NCI-H1930 (cell line): ENCODE measurements at places on chromosomes 7 and 10.

GRCh38 chr10:107545717-107546116, 381.2 kb upstream of the SORCS1 start:
- no peak for DNase-seq

DNA sequence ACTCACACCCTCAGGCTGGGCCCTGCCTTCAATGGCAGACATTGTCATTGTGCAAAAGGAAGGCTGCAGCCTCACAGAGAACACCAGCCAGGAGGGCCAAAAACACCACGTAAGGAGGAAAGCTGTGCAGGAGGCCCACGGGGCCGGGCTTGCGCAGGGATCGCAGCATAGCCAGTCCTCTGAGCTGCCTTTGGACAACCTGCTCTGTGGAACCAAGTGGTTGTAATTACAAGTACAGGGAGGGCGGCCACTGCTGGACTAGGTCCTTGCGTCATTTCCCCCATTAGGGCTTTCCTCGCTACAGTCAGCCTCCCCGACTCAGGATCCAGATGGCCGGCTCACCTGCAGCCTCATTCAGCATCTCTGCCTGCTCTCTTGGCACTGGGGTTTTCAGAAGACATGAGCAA, 66.9 kb downstream of the FAM53B start:
- no peak for DNase-seq

DNA sequence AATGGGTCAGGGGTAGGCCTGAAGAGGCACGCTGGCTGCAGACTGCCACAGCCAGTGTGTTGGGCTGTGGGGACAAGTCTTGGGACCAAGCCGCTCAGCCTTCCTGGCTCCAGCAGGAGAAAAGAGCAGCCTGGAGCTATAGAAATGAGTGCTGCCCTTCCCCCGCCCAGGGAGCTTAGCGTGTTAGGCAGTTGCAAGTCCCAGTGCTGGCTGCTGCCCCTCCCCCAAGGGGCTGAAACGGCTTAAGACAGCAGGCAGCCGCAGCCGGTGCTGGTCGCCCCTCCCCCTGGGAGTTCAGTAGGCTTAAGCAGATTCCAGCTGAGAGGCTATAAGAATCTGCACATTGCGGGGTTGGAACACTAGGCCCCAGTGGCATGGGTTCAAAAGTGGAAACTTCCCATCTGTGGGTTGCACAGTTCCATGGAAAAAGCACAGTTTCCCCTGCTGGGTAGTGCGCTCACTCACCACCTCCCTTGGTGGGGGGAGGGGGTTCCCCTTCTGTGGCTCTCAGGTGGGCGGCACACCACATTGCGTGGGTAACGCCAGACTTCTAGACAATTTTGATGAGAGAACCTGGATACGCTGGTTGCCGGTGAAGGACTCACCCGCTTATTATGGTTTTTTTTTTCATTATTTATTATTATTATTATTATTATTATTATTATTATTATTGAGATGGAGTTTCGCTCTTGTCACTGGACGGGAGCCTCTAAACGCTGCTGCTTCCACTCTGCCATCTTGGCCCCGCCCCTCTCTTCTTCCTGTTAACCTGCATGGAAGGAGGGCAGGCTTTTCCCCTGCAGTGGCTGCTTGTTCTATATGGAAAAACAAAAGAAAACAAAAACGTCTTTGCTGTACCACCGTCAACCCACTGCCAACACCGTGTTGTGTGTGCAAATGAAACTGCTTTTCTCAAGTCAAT, 151.1 kb downstream of the CXCL12 start:
- no peak for DNase-seq

DNA sequence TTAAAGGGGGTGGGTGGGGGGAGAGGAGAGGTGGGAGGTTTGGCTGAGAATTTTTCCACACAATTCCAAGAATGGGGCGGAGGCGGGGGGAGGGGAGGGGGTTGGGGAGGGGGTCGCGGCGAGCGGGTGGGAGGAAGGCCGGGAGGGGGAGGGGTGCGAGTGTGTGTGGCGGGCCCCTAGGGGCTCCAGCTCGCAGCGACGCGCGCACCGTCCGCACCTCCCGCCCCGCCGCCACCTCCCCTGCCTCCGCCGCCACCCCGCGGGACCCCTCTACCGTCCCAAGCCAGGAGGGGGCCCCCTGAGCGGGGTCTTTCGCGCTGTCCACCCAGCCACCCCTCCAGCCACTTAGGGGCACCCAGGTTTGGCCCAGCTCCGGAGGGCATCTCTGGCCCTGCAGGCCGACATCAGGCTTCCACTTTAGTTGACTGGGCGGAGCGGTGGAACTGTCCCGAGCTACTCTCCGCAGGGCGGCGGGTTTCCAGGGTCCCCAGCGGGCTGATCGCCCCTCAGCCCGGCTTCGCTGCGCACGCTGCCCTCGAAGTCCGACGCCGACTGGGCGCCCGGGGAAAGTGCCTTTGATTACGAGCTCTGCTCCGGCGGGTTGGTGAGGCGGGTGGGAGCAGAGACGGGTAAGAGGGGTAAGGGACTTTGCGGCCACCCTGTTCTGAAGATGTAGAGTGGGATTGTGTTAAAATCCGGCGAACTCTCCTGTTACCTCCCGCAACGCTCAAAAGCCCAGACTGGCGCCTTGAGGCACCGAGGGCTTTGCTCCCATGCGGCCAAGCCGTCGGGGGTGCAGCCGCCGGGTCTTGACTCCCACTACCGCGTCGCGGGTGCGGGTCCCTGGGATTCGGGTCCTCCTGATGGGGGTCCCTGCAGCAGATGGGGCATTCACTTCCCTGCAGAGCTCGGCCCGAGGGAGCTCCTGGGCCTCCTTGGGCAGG, 1.8 kb upstream of the VAX1 start:
- DNase-seq = no peak

DNA sequence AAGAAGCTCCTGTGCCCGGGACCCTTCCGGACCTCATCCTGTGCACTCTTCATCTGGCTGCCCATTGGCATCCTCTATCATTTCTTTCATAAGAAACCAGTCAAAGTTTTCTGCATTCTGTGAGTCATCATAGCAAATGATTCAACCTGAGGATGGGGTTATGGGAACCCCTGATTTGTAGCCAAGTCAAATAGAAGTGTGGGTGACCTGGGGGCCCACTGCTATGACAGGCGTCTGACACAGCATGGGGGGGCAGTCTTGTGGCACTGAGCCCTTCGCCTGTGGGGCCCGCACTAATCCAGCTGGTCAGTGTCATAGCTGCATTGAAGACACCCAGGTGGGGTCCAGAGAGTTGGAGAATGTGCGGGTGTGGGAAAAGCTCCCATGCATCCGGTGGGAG, 230.4 kb downstream of the USP6NL start:
- DNase-seq = no peak

- no peak for DNase-seq
Observed at GRCh38 chr7:2956526-2957368, 86.9 kb downstream of the CARD11 start.

GRCh38 chr7:106076537-106076936, 35.6 kb downstream of the SYPL1 start:
- no peak for DNase-seq

DNA sequence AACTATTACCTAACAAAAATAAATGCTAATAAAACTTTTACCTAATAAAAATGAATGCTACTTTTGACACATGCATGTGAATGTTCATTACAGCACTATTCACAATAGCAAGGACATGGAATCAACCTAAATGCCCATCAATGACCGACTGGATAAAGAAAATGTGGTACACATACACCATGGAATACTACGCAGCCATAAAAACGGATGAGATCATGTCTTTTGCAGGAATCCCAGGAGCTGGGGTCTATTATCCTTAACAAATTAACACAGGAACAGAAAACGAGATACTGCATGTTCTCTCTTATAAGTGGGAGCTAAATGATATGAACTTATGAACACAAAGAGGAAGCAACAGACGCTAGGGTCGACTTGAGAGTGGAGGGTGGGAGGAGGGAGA, 88.1 kb upstream of the FAM204A start:
- DNase-seq = no peak
